ENCODE measurements at places on chromosomes 1 and 21.

DNA sequence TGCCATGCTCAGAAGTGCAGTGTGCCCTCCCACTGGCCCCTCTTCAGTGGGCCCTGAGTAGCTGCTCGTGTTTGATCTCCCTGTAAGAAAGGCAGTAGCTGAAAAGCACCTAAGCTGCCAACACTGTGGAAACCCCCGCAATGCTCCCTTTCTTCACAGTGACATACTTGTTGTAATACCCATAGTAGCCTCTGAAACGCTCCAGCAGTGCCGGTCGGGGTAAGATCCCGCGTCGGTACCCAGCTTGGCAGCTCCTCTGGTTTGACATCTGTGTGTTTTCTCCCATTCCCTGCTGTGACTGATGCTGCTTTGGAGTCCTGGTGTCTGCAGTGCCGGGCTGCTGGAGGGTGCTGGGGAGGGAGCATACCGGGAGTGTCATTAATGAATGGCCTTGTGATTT, 3.6 kb downstream of the CHAF1B start:
- DNase-seq: no peak

GRCh38 chr1:227935826-227936225, 11.9 kb downstream of the WNT9A start:
- peak; percentile 7 for DNase-seq

GRCh38 chr1:117654493-117655219, 48.8 kb downstream of the TENT5C start:
- no peak for DNase-seq

- DNase-seq: no peak
Measured at GRCh38 chr1:213876531-213876930, 111.2 kb upstream of the PROX1 start.

DNA sequence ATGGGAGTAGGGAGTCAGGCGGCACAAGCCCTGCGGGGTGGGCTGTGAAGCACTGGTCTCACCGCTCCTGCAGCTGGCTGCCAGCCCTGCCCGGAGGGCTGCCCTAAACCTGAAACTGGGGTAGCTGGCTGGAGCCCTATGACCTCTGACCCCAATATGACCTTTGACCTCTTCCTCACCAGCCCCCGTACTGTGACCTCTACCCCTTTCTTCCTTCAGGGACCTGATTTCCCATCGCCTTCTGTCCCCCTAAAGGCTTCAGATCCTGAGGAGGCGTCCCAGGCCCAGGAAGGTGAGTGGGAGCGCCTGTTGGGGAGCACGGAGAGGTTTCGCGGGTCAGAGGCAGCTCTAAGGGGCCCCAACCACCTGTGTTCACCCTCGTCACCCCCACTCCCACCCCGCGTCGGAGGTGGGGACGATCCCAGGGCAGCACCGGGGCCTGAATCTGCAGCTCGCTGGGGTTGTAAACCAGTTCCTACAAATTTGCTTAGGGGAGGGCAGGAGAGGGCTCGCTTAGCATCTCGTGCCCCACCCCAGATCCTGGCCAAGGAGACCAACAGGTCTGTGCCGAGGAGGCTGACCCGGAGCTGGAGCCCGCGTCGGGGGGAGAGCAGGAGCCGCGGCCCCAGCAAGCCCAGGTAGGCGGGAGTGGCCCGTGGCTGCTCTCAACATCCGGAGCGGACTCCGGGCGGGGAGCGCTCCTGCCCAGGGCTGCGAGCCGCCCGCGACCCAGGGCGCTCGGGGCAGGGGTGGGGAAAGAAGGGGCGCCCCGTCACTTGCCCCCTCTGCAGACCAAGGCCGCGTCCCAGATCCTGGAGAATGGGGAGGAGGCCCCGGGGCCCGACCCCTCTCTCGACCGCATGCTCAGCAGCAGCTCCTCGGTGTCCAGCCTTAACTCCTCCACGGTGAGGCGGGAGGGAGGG, 7.3 kb downstream of the SYTL1 start:
- no peak for DNase-seq

- no peak for DNase-seq
Measured at GRCh38 chr1:20385630-20386029, 95.0 kb downstream of the VWA5B1 start.
